ENCODE measurements at places on chromosomes 5 and 9. TPM values are rescaled to one million over a fixed set of nuclear protein-coding genes. Genes with fewer than 3 reads are reported as not detected.

CNTNAP3 gene
- total RNA-seq: 0.22 TPM

SOHLH1 gene
- total RNA-seq: not detected

MPDZ gene
- total RNA-seq: 0.35 TPM

LCN9 gene
- not detected for total RNA-seq

PPIC gene
- not detected for total RNA-seq

PCDHA1 gene
- not detected for total RNA-seq

FBXO4 gene
- 13.7 TPM for total RNA-seq

TYRP1 gene
- not detected for total RNA-seq

PDGFRB gene
- 1.8 TPM for total RNA-seq

MZB1 gene
- 6.4 TPM for total RNA-seq

IFNA13 gene
- total RNA-seq: not detected

RASGEF1C gene
- not detected for total RNA-seq

Data from T-cell (primary cell).